AG04449 (cell line): ENCODE measurements at places on chromosomes 7 and 10.

DNA sequence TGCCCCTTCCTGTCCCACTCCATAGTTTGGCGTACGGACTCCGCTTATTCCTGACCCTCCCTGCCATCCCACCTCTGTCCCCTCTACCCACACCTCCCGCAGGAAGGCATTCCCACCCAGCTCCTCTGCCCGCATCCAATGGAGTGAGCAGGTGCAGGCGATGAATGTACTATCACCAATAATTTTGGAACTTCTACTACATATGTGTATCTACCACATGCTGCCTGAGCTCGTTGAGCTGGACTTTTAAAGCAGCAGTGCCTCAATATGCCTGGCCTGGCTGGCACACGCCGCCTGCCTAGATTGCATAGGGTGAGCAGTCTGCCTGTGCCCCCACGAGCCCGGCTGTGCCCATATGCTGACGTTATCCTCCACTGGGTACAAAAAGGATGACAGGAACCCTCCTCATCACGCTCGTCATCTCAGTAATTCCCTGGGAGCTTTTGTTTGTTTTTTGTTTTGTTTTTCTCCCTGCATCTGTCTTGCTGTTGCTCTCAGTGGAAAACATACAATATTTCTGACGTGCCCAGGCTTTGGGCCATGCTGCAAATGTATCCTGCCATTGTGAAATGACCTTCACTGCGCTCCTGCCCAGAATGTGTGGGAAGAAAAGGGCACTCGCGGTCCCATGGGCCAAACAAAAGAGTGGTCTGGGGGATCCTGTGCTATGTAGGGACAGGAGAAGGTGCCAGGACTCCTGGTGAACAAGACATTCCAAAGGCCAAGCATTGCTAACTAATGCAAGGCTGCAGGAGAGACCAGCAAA lies 302.8 kb downstream of the PTPRN2 start:
- no peak for DNase-seq

- DNase-seq, result no peak
These were observed 113.3 kb downstream of the FANK1 start for GRCh38 chr10:126009650-126010049.

GRCh38 chr7:129776362-129776722 lies 164.8 kb downstream of the NRF1 start:
- no peak for DNase-seq

DNA sequence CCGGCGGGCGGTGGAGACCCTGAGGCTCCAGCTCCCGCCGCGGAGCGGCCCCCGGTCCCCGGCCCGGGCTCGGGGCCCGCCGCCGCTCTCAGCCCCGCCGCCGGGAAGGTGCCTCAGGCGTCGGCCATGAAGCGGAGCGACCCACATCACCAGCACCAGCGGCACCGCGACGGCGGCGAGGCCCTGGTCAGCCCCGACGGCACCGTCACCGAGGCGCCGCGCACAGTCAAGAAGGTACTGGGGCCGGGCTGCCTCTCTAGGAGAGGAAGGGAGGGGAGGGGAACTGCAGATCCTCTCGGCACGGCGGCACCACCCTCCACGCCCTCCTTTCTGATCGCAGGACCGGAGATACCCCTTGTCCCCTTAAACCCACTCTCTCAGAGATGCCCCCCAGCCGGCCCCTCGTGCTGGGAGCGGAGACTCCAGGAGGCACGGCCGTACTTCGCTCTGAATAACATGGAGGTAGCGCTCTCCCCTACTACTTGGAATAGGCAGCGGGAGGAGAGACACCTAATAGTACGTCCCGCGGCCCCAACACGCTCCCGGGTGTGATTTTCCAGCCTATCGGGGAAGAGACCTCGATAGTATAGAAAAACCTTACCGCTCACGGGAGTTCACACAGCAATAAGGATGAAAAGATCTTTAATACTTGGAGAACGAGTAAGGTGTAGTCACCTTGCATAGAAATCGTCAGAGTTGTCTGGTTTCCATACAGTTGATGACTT lies 538 bp downstream of the AHCYL2 start:
- no peak for DNase-seq

GRCh38 chr7:16604054-16604453 lies 41.5 kb downstream of the ANKMY2 start:
- no peak for DNase-seq

DNA sequence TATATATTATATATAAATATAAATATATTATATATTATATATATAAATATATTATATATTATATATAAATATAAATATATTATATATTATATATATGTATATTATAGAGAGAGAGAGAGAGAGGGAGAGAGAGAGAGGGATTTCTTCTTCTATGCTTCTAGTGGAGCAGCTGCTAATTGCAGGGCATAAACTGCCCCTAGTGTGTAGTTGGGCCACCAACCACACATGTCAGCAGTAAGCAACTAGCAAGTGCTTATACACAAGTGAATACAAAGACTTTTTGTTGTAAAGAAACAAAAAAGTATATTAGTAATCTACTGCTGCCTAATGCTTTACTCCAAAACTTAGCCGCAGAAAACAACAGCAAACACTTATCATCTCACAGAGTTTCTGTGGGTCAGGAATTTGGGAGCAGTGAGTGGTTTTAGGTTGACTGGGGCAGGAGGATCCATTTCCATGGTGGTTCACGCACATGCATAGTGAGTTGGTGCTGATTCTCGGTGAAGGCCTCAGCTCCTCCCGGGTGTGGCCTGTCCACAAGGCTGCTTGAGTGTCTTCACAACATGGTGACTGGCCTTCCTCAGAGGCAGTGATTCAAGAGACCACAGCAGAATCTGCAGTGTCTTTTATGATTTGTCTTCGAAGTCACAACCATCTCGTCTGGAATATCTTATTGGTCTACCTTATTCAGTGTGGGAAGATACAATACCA lies 25.5 kb upstream of the BAG3 start:
- DNase-seq, result no peak
